ENCODE measurements at places on chromosomes 5 and 9.

- DNase-seq, result no peak
Measured at GRCh38 chr9:5427005-5427404, 10.7 kb downstream of the PLGRKT start.

DNA sequence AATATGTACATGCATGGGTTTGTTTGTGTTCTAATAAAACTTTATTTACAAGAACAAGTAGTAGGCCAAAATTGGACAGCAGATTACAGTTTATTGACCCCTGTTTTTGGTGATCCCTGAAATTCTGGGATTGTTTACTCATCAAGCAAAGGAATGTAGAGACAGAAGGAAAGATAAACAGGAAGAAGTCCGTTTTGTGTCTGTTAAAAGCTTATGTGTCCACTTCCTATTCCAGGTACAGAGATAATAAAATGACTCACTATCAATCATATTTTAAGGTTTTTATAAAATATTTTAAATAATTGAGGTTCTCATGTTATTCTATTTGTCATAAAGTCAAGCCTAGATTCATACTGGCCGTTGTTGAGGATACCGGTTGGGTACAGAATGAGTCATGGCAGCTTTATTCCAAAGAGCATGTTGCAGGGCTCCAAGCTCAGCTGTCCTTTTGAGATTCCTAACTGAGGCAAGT is 214.9 kb upstream of the DAB2 start:
- no peak for DNase-seq

GRCh38 chr9:128421482-128421996 is 882 bp downstream of the CERCAM start:
- peak; percentile 39 for DNase-seq

- DNase-seq, result no peak
Measured at GRCh38 chr5:170681013-170681433, 102.5 kb upstream of the GABRP start.

DNA sequence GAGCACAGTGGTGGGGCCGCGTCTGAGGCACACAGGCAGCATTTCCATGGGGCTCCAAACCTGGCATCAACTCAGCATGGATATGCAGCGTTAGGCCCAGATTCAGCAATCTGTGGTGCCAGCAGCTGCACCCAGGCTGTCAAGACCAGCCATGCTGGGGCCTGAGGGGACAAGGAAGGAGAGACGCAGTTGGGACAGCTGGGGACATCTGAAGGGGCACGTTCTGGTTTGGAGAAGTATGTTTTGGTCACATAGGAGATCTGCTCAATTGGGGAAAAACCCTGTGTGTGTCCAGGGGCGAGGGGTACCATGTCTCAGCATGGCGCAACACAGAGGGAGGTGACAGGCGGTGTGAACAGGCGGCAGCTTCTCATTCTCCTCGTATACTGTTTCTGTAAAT is 66.6 kb upstream of the ECM2 start:
- no peak for DNase-seq

GRCh38 chr9:132008855-132009812 is 70.5 kb downstream of the MED27 start:
- DNase-seq, result no peak

GRCh38 chr5:146643776-146644175 is 127.8 kb upstream of the GPR151 start:
- no peak for DNase-seq

DNA sequence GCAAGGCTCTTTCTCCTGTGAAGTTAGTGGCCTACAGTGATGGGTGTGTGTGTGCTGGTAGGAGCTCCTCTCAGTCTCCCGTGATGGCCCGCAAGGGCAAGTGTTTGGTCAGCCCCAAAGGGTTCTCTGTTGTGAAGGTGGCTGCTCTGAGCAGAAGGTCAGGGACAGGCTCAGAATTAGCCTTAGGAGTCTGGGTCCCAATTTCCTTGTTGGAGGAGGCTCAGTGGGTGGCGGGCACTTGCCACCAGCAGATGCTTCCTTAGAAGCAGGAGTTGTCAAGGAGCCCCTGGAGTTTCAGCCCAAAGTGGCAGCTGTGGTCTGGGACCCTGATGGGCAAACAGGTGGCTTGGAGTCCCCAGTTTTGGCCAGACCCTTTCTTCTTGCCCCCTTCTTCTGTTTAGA is 154.4 kb downstream of the MACROH2A1 start:
- no peak for DNase-seq

DNA sequence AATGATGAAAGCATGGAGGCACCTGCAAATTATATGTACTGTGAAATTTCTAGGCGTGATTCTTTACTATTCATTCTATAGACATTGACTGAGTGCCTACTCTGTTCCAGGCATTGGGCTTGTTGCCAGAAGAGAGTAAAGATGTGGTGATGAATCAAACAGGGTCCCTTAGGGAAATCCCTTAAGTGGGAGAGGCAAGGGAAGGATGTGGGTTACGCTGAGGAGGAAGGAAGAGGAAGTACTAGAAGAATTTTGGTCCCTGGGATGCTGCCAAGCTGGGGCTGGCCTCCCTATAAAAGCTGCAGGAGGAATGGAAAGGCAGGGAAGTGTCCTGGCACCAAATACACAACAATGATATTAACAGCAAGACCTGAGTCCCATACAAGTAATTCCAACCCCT is 76.7 kb upstream of the SPOCK1 start:
- DNase-seq, result no peak

DNA sequence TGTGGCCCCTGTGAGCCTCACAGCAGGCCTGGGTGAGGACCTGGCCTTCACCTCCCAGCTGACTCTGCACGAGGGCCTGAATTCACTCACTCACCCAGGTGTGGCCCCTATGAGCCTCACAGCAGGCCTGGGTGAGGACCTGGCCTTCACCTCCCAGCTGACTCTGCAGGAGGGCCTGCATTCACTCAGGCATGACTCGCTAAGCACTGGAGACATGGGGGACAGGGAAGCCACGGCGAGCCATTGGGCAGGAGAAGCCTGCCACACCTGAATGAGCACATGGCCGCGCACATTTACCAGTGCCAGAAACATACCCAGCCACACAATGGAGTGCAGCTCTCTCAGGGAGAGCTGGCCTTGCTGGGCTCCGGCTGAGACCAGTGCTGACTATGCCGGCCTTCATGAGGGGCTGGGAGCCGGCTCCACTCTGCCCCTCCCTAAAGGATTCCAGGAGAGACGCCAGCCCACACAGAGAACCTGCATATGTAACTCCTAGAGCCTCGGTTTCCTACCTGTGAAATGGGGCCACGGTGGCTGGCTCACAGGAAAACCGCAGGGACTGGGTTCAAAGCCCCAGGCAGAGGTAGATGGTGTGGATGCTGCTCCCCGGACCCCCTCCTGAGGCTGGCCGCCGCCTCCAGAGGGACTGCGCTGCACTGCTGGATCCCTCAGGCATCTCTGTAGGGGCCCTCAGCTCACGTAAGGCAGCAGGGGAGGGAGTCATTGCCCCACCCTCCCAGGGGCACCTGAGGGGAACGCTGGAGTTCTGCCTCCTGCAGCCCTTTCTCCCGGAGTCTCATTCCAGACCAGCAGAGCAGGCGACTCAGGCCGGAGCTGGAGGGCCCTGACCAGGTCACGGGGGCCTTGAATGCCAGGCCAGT is 7.2 kb downstream of the ADAMTS2 start:
- no peak for DNase-seq

DNA sequence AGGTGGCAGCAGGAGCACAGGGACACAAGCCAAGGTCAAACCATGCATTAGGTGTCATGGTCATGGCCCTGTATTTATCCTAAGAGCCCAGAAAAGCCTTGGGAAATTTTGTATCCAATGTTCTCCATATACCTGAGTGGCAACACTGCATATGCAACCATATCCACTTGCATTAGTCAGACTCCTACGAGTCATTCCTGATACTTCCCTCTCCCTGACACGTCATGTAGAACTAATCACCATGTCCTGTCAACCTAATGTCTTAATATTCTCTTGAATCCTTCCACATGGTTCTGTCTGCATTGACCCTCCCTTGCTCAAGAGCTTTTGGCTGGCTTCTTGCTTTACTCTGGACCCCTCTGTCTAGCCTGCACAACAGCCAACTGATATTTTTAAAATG is 9.4 kb downstream of the SCGB3A2 start:
- DNase-seq, result no peak

GRCh38 chr9:127163409-127163808 is 41.0 kb upstream of the ANGPTL2 start:
- DNase-seq, result peak; percentile 65

DNA sequence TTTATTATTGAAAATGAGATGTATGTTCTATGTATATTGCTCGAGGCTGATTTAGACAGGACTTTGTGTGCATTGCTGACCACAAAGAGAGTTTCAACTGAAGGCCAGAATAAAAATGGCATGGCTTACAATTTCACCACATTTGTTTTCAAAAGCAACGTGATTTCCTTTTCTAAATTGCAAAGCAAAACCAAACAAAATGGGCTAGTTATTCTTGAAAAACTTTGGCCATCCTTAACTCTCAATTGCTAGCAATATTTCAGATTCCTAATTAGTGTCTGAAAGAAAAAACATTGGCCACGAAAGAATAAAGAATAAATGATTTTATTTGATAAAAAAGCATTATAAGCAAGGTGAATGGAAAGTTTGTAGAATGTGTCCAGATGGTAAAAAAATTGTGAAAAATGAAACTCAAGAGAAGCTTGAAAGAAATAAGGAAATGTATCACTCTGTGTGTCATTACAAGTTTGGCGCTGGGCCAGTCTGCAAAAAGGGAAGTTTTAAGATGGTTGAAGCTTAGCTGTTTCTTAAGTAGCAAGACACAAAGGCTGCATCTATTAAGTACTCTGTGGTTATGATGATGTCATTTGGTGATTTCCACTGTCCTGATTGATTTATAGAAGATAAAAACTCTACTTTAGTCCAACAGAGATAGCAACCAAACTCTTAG is 89.2 kb upstream of the PRLR start:
- no peak for DNase-seq

DNA sequence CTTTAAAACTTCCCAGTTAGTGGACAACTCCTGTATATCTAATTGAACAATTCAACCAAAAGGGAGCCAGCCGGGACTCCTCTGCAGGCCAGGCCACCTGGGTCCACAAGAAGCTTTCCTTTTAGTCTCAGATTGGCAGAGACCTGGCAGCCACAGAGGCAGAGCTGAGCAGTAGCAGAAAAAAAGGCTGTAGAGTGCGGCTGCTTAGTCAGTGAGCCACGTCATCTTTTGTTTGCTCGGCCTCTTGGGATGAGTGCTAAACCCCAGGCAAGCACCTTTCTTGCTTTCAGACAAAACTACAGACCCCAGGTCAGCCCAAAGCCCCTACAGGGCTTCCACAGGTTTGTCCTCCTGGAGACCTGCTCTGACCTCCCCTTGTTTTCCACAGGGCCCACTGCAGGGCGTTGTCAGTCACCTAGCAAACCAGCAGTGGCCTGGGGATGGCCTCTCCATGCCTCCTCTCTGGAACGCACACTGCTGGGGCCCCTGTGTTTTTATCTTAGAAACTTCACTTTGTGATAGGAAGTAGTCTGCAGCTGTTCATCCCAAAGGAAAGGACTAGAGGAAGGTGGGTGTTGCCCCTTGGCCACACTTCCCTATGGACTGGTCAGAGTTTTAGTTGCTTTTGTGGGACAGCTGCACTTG is 49.9 kb downstream of the SHB start:
- peak; percentile 54 for DNase-seq

- no peak for DNase-seq
Measured at GRCh38 chr5:167561796-167562195, 729.6 kb upstream of the WWC1 start.

DNA sequence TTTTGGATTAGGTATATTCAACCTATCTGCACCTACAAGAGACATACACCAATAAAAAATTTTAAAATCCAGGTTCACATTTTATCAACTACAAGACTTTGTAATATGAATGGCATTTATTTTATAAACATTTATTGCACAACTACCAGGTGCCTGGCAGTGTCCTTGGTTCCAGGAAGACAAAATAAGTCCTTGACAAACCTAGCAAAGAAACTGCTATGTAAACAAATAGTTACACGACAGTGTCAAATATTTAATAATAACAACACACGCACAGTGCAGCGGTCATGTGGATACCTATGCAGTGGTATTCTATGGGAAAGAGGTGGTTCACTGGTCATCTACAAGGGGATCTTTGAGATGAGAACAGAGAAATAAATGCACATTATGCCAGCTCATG is 120.7 kb downstream of the MYO10 start:
- no peak for DNase-seq

- peak; percentile 96 for DNase-seq
Measured at GRCh38 chr5:154371687-154372086, 74.1 kb upstream of the SAP30L start.

DNA sequence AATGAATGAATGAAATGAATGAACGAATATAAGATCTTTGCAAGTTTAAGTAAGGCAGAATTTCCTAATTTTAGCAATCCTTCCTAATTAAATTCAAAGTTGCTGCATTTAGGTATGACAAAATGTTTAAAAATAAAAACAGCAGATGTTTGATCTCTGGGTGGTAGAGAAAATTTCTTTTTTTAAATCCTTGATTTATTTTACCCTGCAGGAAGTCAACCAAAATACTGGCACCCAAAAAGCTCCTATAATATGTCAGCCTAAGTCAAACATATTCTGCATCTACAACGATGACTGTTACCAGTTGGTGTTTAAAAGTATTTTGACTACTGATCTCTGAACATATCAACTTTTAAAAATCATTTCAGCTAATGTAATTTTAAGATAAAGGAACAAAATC is 58.4 kb downstream of the TTC39B start:
- peak; percentile 28 for DNase-seq

GRCh38 chr9:100083448-100084127 is 15.2 kb downstream of the ERP44 start:
- no peak for DNase-seq

DNA sequence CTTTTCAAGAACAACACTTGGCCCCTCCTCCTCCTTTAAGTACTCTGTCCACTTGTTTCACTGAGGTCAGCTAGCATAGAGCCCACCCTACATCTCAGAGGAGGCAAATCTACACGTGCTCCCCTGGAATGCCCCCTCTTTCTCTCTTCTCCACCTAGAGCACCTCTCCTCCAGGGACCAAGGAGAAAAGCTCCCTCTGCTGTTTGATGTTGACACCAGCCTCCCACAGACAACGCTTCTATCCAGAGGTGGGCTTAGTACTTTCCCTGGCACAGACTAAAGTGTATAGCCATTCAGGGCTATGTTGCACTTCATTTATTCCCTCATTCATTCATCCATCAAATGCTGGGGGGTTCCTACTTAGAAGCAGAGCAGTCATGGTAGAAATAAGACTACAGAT is 68.2 kb upstream of the TAF1L start:
- no peak for DNase-seq

DNA sequence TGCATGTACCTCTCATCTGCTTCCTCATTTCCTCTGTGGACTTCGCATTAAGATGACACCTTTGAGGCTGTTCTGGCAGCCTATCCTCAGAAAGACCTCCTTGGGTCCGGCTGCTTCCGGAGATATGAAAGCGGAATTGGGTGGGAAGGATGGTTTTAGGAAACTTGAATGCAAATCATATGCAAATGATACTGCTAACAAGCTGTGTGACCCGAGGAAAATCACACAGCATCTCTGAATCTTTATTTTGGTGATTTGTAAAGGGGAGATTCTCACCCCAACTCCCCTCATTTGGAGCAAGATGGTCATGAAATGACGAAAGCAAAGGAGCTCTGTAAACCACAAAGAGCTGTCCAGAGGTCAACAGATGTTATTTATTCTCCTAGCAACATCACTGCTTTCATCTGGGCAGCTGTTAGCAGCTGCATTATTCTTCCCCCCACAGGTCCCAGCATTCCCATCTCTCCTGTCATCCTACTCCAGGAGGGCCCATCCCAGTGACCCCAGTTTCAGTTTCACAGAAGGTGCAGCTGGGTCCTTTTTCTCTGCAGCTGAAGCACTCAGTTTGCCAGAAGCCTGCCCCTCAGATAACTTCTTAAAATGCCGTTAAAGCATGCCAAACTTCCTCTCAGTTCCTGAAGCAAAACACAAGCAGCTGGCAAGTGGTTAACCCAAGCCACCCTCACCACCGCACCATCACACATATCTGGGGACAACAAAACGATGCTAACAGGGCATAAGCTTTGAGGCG is 269.5 kb downstream of the SEC61B start:
- peak; percentile 91 for DNase-seq

All from fibroblast of gingiva (primary cell).